Effector memory CD4-positive, alpha-beta T cell (primary cell): ENCODE measurements at places on chromosomes 3 and 15.

GRCh38 chr3:195885036-195885891 lies 23.1 kb downstream of the TNK2 start:
- H3K4me3 ChIP-seq: no peak overlapping the region
- peaks cover 48% of the 10 kb centered on the region for H3K36me3 ChIP-seq
- H3K27me3 ChIP-seq: no peaks in the 10 kb centered on the region
- no peak overlapping the region for H3K27ac ChIP-seq
- DNase-seq: no peak

DNA sequence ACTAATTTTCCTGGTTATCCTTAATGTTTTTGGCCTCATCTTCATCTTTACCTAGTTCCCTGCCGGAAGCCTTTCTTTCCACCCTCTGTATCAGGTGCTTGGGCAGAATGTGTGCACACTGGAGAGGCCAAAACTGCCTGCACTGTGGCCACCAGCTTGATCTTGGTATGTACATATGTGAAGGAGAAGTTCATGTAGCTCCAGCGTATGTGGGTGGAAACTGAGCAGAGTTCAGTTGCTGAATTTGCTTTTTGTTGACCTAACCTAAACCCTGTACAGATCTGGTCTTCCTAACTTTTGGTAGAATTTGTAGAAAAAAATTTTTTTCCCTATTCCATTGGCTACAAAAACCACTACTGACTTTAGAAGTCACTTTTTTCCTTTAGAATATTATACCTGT lies 65.9 kb upstream of the IGSF10 start:
- H3K27ac ChIP-seq: no peak overlapping the region
- no peaks in the 10 kb centered on the region for H3K36me3 ChIP-seq
- no peaks in the 10 kb centered on the region for H3K27me3 ChIP-seq
- no peak overlapping the region for H3K4me3 ChIP-seq
- DNase-seq: no peak

GRCh38 chr15:49026700-49027099 lies 19.5 kb downstream of the SECISBP2L start:
- H3K27me3 ChIP-seq: no peaks in the 10 kb centered on the region
- DNase-seq: no peak
- H3K27ac ChIP-seq: no peak overlapping the region
- H3K4me1 ChIP-seq: no peaks in the 10 kb centered on the region

DNA sequence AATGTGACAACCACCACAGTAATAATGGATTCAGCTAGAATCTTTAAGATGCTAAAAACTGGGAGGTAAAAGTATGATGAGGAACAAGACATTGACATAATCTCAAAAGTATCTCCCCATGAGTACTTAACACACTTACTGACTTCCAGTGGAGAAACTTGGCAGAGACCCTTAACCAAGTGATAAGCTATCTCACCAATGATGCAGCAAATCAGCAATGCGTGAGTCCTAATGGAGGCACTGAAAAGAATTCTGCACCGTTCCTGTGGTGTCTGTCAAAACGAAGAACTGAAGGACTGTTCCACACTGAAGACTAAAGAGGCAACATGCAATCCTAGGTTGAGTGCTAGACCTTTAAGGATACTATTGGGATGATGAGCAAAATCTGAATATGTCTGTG lies 67.9 kb upstream of the OCA2 start:
- no peaks in the 10 kb centered on the region for H3K4me1 ChIP-seq
- H3K27me3 ChIP-seq: no peaks in the 10 kb centered on the region
- no peak overlapping the region for H3K4me3 ChIP-seq
- no peak overlapping the region for H3K27ac ChIP-seq
- peaks cover 28% of the 10 kb centered on the region for H3K36me3 ChIP-seq

DNA sequence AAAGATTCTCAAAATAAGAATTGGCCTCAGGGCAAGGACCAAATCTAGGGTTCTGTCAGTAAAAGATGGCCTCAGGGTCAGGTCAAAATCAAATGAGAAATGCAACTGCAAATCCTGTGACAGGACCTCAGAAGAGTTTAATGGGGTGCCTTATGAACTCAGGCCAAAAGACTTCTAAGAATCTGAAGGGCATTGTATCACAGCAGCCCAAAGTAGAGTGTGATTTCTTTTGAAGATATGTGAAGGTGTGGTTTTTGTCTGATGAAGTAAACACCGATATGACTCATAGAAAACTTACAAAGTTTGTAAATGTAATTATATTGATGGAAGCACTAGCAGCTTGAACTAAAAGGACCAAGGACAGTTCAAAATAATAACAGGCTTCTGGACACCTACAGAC lies 966.1 kb downstream of the AGBL1 start:
- DNase-seq: no peak
- H3K4me3 ChIP-seq: no peak overlapping the region
- no peaks in the 10 kb centered on the region for H3K36me3 ChIP-seq
- no peak overlapping the region for H3K27ac ChIP-seq
